Lung microvascular endothelial cell (primary cell): ENCODE measurements at places on chromosomes 12 and 14.

DNA sequence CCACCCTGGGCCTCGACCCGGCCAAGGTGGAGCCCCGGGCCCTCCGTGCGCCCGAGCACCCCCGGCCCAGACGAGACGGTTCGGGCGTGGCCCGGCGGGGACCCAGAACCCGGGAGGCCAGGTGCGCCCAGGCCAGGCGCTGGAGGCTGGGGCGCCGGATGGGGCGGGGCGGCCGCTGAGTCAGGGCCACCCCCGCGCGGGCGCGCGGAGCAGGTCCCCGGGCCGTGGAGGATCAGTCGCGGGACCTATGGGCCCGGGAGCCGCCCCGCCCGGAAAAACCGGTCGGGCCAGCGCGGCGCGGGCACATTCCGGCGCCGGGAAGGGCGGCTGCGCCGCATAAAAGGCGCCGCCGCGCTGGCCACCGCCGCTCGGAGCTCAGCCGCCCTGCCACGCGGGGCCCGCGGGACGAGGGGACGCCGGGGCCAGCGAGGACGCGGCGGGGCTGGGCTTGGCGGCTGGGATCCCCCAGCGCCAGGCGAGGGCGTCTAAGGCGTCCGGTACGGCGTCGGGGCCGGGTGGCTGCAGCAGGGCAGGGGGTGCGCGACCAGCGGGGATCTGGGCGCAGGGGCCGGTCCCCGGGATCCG lies 21.5 kb upstream of the KIF26A start:
- DNase-seq = no peak

- DNase-seq = peak; percentile 93
These were observed 76.9 kb upstream of the REP15 start for GRCh38 chr12:27619308-27619707.

DNA sequence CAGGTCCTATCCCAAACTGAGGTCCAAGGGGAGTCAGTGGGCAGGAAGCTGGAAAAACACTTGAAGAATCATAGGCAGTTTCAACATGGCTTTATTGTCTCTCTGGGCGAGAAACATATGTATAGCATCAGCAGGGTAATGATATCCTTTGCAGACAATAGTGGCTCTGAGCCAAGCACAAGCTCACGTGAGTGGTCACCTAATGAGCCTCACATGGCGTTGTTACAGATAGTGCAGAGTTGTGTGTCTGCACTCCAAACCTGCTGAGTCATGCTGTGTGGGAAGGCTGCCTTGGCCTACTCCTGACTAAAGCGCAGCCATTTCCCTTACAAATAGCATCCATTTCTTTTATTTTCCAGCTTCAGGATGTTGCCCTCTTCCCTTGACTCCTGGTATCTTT lies 105.2 kb upstream of the SYT1 start:
- peak; percentile 91 for DNase-seq

DNA sequence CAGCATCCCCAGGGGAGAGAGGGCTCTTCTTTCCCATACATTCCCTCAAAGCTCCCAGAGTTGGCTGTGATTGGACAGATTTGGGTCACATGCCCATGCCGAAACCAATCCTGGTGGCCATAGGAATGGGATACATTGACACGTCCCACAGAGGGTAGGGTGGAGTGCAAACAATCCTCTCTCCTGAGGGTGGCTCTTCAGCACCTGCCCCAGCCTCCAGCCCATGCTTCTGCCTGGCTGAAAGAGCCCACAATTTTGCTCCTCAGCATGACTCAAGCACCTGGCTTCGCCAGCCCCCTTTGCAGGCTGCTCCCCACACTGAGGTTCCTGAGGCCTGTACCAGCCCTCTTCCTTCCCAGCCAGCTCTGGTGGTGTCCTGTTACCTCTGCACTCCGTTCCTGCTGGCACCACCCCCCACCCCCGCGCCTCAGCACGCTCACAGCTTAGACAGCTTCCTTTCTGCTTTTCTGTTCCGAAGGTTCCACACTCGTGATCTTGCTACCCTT lies 71.7 kb downstream of the CCDC92 start:
- no peak for DNase-seq

DNA sequence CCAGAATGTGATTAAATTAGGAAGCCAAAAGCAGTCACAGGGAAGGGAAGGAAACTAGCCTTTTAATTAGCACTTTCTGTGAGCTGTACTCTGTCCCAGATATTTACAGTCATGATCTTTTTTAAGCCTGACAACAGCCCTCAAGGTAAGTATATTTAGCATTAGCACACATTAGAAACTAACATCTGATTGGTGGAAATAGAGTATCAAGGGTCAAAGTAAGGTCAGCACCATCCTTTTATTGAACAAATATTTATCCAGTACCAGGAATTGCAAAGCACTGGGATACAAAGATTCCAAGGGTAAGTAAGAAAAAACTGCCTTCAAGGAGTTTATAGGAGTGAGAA lies 28.2 kb downstream of the RPGRIP1 start:
- no peak for DNase-seq

DNA sequence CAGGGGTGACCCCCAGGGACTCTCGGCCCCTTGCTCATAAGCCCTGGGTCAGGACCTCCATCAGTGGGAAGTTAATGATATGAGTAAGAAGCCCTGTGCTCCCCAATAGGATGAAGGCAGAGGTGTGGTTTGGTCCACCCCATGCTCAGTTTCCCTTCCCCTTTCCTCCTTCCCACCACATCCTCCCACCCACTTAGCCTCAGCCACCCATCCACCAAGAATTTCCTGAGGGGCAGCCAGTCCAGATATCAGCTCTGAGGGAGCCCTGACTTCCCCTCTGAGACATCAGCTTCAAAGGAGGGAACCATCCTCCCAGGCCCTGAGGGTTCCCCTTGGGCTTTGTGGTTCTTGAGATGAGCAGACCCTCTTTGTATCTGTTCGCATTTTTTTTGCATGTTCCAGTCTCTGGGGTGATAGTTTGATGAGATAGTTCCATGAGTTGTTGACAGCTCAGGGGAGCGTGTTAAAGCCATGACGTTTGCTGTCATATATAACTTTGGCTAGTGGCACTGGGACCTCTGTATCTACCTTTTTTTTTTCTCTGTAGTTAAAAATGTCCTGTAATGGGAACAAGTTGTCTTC lies 71.2 kb downstream of the LGMN start:
- no peak for DNase-seq

DNA sequence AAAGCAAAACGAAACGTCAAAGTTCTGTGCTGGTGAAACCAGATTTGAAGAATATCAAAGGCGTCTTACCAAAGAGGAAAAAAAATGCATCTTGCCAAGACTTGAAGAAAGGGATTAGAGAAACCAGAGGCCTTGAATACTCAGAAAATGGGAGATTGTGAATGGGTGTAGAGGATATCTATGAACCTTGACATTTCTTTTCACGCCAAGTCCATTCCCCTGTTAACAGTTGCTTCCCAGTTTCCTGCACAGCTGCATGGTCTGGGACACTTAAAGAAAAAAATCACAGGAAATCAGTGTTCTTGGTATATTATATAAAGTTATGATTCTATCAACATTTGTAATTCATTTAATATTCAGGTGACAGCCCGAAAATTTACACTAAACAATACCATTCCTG lies 1.4 kb upstream of the GTF2A1 start:
- no peak for DNase-seq

GRCh38 chr12:122403831-122404230 lies 18.6 kb downstream of the CLIP1 start:
- no peak for DNase-seq

DNA sequence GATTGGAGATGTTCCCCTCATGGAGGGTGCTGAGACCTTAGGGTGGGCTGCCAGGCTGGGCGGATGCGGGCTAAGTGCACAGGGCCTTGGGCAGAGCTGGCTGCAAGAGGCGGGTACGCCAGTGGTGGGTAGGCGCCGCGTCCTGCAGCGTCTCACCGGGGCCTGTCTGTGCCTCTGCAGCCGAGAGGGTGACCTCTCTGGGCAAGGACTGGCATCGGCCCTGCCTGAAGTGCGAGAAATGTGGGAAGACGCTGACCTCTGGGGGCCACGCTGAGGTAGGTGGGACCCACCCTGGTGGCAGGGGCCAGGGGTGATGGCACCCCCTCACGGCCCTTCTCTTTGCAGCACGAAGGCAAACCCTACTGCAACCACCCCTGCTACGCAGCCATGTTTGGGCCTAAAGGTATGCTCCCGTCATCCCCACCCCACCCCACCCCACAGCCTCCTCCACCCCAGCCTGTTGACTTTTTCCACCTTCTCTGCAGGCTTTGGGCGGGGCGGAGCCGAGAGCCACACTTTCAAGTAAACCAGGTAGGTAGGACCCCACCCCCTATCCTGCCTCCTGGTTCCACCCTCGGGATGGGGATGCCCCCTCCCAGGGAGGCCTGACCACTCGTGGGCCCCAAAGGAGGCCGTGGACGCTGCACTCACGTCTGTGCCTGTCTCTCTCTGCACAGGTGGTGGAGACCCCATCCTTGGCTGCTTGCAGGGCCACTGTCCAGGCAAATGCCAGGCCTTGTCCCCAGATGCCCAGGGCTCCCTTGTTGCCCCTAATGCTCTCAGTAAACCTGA lies 1.5 kb downstream of the CRIP1 start:
- no peak for DNase-seq

GRCh38 chr14:79551523-79551922 lies 659.8 kb downstream of the DIO2 start:
- no peak for DNase-seq

DNA sequence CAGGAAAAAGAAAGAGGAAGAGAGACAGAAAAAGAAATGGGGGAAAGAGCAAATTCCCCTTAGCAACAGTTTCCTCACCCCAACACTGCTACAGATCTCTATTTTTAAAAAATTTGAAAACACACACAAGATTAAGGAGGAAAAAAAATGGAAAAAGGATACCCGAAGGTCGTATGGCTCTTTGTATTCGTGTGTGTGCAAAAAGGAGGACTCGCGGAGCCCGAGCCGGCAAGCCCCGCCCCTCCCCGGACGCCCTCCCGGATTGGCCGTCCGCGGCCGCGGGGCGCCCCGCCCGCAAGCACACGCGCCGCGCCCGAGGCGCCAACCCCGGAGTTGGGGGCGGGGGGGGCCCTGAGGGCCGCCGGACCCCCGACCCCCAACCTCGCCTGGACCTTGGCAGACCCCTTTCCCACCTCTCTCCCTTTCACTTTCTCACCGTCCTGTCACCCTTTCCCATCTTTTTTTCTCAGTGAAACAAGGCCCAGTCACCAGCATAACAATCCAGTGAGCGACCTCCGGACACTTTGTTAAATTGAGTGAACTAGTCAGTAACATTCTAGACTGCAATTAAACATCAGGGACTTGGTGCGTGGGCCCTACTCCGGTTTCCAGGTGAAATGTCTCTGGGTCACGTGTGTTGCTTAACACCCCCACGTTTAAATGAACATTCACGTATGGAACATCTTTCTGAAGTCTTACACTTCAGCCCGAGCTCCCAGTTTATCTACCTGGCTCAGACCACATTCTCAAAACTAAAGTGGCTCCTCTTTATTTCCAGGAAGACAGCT lies at the start of gene C14orf93:
Gene C14orf93 (minus strand): TSS at position 205 of the 788 bp plus-strand sequence. CDS start 11,120 bp downstream, outside the sequence.
- DNase-seq = peak; percentile 66

- DNase-seq = peak; percentile 11
These were observed 1.0 kb upstream of the TBK1 start for GRCh38 chr12:64450711-64451486.

GRCh38 chr14:64525354-64525753 lies 15.2 kb upstream of the HSPA2 start:
- no peak for DNase-seq

- no peak for DNase-seq
These were observed 42.7 kb upstream of the CDKN3 start for GRCh38 chr14:54354096-54354495.

GRCh38 chr14:98834119-98834518 lies 437.9 kb downstream of the BCL11B start:
- no peak for DNase-seq

DNA sequence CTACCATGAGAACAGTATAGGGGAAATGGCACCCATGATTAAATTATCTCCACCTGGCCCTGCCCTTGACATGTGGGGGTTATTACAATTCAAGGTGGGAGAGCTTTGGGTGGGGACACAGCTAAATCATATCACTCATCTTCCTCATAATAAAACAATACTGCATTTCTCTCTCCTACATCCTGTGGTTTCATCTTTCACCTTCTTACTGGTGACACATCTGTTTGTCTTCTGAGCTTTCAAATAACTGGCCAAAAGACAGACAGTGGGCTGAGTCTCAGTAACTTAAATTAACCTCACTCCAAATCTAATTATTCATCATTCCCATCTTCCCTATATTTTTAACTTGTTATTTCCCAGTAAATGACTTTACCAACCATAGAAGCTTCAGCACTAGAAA lies 729.7 kb upstream of the USP15 start:
- DNase-seq = no peak

DNA sequence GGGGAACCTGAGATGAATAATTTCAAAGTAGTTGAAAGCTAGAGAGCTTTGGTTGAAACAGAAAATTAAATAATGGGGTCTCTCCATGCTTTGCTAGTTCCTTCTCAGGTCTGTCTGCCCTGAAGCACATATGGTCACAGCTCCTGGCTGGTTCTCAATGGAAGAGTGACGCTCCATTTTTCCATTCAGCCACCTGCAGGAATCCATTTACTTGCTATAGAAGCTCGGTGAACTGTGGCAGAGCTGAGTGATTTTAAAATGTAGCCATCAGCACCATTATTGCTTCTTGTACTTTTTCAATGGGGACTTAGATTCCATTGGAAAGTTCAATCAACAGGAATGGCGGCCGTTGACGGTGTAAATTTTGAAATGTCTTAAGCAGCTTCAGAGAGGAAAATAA lies 525.2 kb downstream of the GLT1D1 start:
- no peak for DNase-seq

- DNase-seq = no peak
These were observed 53.9 kb downstream of the DAD1 start for GRCh38 chr14:22535126-22535525.

- DNase-seq = no peak
These were observed 125.4 kb downstream of the DACT1 start for GRCh38 chr14:58763210-58763609.

- DNase-seq = peak; percentile 56
These were observed 109.3 kb downstream of the ETV6 start for GRCh38 chr12:11758510-11759493.

DNA sequence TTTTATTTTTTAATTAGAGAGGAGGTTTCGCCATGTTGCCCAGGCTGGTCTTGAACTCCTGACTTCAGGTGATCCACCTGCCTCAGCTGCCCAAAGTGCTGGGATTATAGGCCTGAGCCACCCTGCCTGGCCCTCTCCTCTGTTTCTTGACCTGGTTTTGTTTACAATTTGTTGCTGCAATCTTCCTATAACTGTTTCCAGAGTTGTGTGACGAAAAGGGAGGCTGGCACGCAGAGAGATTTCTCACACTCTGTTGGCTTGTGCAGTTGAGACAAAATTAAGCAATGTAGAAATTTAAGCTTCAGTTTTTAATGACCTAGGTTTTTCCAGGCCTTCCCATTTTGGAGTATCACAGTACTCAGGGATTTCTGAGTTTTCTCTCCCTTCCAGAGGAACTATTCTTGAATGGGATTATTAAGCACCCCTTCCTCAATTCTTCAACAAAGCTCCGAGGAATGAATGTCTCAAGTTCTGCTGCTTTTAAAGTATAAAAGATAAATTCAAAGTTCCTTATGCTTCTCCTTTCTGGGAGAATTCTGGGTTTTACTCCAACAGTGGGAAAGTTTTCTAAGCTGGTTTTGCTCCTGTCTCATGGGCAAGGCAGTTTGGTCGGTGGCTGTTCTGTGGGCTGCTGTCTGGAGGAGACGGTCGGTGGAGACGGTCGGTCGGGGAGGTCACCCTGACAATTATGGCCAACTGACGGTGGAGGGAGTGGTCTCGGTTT lies 20.4 kb upstream of the FOS start:
- peak; percentile 34 for DNase-seq
